Tibial nerve (tissue), 4 donors: ENCODE measurements at places on chromosomes 12 and 14. TPM values are rescaled to one million over a fixed set of nuclear protein-coding genes. Genes with fewer than 3 reads are reported as not detected.

GRCh38 chr14:34436960-34437728, 24.9 kb downstream of the SPTSSA start:
- no peak for DNase-seq
- peaks cover 7% of the 10 kb centered on the region for H3K4me1 ChIP-seq
- no peak overlapping the region for H3K4me3 ChIP-seq
- no peaks in the 10 kb centered on the region for H3K27me3 ChIP-seq
- H3K27ac ChIP-seq = no peak overlapping the region

DNA sequence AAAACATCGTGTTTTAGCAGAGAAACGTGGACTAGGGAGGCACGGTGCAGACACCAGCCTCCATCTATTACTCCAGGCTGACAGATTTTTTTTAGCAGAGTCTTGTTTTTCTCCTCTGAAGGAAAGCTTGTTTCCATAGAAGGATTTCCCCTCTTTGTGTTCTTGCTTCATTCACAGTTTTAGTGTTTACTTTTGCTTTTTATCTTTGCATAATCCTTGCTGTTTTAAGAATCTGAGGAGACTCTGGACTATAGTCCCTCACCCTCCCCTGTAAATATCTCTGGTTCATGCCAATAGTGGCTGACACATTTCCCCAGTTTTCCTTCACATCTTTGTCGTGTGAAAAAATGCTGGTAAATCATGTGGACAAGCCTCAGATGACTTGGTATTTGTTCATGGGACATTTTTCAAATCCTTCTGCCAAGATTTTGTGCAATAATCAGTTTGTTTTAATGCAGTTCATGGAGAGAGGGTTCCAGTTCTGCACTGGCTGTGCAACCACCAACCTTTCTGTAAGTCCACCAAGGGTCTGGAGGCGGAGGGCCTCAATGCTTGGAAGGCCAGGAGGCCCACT, 39.9 kb upstream of the TMCC3 start:
- DNase-seq = no peak
- H3K4me1 ChIP-seq = peaks cover 13% of the 10 kb centered on the region
- no peaks in the 10 kb centered on the region for H3K36me3 ChIP-seq
- no peaks in the 10 kb centered on the region for H3K27me3 ChIP-seq
- peak overlapping the region; percentile 15 for H3K4me3 ChIP-seq

GRCh38 chr14:50829489-50830043, 1.4 kb downstream of the NIN start:
- H3K36me3 ChIP-seq = no peaks in the 10 kb centered on the region
- H3K4me1 ChIP-seq = no peaks in the 10 kb centered on the region
- H3K27ac ChIP-seq = peak overlapping the region; percentile 86
- no peaks in the 10 kb centered on the region for H3K27me3 ChIP-seq

GRCh38 chr14:104878582-104878981, 13.5 kb downstream of the CEP170B start:
- H3K4me3 ChIP-seq = no peak overlapping the region
- no peaks in the 10 kb centered on the region for H3K4me1 ChIP-seq
- no peaks in the 10 kb centered on the region for H3K36me3 ChIP-seq
- no peaks in the 10 kb centered on the region for H3K27me3 ChIP-seq
- no peak for DNase-seq
- no peak overlapping the region for H3K27ac ChIP-seq

DNA sequence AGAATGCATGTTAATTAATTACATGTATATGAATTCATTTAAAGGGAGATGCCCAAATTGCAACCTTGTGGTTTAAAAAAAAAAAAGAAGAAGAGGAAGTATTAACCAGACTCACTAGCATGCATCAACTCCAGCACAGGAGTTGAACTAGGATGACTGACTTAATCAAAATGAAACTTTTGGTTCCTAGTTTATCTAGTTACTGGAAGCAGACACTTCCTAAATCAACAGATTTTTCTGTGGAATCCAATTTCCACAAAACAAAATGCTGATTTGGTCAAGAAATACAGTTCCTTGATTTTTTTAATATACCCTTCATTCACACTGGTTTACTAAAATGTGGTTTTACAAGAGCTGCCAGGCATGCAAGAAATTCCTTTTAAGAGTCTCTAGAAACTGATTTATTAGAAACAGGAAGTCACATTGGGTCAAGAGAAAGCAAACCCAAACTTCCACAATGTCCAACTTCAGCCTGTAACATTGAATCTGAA, 41.6 kb downstream of the ITPR2 start:
- H3K36me3 ChIP-seq = no peaks in the 10 kb centered on the region
- H3K27me3 ChIP-seq = no peaks in the 10 kb centered on the region
- H3K4me3 ChIP-seq = no peak overlapping the region
- H3K4me1 ChIP-seq = no peaks in the 10 kb centered on the region

GRCh38 chr14:71523630-71524319, 408.5 kb upstream of the RGS6 start:
- H3K4me1 ChIP-seq = no peaks in the 10 kb centered on the region
- H3K27ac ChIP-seq = no peak overlapping the region
- no peak for DNase-seq

GRCh38 chr14:56687123-56687522, 107.5 kb downstream of the TMEM260 start:
- H3K36me3 ChIP-seq = no peaks in the 10 kb centered on the region
- no peak overlapping the region for H3K27ac ChIP-seq
- H3K27me3 ChIP-seq = no peaks in the 10 kb centered on the region
- H3K4me3 ChIP-seq = no peak overlapping the region
- no peak for DNase-seq
- H3K4me1 ChIP-seq = no peaks in the 10 kb centered on the region

- no peaks in the 10 kb centered on the region for H3K27me3 ChIP-seq
- DNase-seq = no peak
- no peaks in the 10 kb centered on the region for H3K36me3 ChIP-seq
- H3K4me3 ChIP-seq = no peak overlapping the region
- H3K4me1 ChIP-seq = no peaks in the 10 kb centered on the region
These were observed 124.3 kb downstream of the FOXN3 start for GRCh38 chr14:89292579-89293313.

DNA sequence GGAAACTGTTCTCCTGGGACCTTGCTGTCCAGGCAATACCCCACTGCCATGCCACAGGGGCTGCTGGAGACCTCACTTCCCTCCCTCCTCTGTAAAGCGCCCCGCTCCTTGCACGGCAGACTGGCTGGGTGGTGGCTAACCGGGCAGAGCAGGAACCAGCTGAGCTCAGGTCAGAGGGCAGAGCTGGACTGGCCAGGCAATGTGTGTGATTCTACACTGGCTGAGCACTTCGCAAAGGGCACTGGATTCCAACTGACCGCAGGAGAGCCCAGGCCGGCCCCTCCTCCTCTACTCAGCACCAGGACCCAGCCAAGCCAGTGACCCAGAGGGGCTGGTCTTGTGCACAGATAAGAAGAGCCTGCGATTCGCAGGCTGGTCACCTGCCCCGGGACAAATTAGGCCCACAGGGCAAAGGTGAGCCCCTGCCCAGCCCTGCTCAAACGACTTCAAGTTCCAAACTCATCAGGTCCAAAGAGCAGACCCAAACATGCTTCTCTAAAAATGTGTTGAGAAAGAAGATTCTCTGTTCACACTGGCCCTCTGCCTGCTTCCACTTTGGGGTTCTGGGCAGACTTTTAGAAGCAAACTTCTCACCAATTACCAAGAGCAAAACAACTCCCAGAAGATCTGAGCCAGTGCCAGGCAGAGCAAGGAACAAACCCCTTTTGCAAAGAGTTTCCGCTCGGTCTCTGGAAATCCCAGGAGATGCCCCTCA, 54.9 kb upstream of the DIO3 start:
- DNase-seq = peak; percentile 7
- no peak overlapping the region for H3K4me3 ChIP-seq
- no peaks in the 10 kb centered on the region for H3K36me3 ChIP-seq
- H3K4me1 ChIP-seq = no peaks in the 10 kb centered on the region

DNA sequence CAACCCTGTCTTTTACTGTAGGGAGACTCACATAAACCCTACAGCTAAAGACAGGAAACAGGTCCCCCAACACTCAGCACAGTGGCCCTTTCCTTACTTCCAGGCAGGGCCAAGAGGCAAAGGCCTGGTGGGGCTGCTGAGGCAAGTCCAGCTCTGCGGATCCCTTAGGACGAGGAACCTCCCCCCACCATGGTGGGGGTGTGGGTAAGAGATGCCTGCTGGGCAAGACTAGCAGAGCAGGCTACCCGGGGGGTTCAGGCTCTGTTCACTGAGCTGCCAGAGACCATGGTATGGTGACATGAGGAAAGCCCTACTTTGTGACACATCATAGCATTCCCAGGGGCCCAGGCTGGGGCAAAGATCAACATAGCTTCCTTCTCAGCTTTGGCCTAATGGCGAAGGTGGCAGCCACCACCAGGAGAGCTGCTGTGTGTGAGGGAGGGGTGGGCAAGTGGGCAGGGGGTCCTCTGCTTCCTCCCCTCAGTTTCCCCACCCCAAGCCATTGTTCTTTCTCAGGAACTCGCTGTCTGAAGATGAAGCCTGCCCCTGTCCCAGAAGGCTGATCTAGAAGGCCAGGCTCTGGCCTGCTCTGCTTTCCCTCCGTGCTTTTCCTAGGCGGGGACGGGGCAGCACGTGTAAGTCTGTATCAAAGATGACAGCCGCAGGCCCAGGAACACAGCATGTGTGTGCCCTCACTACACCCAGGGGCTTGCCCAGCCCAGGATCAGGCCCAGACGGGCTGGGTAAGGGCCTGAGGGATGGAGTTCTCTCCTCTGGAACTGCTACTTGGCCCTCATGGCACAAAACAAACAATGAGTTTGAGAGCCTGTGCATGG, 10.1 kb upstream of the TINF2 start:
- H3K27ac ChIP-seq = no peak overlapping the region
- no peaks in the 10 kb centered on the region for H3K4me1 ChIP-seq
- no peak overlapping the region for H3K4me3 ChIP-seq
- DNase-seq = no peak
- H3K36me3 ChIP-seq = peaks cover 56% of the 10 kb centered on the region
- H3K27me3 ChIP-seq = no peaks in the 10 kb centered on the region

DNA sequence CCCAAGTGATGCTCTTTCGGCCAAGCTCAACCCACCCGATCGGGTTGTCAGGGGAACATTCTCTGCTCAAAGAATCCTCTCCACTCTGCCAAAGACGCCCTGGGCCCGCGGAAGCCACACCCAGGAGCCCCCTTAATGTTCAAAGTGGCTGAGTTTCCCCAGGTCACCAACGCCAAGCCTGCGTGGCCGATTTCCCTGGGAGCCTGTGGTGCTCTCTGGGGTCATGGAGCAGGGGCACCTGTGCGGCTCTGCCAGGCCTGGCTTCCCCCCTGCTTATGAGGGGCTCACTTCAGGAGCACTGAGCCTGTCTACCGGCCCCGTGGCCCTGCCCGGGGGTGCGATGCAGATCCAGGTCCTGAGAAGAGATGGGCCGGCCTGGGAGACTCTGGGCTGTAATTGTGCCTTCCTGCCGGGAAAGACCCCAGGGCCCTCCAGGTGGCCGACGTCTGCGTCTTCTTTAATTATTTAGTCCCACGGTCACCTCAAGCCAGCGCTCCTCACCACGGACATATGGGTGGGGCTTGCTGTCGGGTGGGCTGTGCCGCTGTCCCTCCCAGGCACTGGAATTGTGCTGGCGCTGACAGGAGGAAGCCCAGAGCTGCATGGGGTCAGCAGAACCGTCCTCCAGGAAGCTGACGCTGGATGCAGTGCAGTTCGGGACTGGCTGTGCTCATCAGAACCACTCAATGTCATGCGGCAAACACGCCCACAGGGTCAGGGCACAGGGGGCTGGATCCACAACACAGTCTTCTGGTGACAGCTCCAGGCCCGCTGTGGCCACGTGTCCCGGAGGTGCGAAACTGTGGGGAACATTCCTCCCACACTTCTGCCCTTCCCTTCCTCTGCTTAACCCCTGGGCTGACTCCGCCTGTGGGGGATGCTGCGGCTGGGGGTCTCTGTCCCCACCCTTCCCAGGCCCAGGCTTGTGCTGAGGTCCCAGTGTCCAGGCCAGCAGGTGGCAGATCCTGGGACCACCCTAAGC, 267.6 kb upstream of the SFSWAP start:
- no peaks in the 10 kb centered on the region for H3K4me1 ChIP-seq
- H3K4me3 ChIP-seq = no peak overlapping the region
- H3K36me3 ChIP-seq = no peaks in the 10 kb centered on the region

DNA sequence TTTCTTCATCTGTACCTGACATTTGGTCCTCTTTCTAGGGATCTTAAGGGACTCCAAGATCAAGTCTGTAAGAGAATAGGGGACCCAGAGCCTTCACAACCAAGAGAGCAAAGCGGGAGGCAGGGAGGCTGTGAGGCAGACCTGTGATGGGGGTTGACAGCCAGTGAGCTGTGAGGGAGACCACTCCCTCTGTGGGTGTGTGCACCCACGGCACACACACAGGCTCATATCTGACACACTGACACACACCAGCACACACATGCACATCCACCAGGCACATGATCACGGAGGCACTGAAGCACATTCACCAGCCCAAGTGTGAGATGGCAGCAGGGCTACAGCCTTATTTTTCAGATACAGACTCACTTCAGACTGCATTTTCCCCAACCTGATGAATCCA, 55.2 kb downstream of the SPTB start:
- H3K36me3 ChIP-seq = no peaks in the 10 kb centered on the region
- DNase-seq = no peak
- H3K4me3 ChIP-seq = no peak overlapping the region
- no peaks in the 10 kb centered on the region for H3K27me3 ChIP-seq
- H3K27ac ChIP-seq = no peak overlapping the region
- peaks cover 7% of the 10 kb centered on the region for H3K4me1 ChIP-seq

DNA sequence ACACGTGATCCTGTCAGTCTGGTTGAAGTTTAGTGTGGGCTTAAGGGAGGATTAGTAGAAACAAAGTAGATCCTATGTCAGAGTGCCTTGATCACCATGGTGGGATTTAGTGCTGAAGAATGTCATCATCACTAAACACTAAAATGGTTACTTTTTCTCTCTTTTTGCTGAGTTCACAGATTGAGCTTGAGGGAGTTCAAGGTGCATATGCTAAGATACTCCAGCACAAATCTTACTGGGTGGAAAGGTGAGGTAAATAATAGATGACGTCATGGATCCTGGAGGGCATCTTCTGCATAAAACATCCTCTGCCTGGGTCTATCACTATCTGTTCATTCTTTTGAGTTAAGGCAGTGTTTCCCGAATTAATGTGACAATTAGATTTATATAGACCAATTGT, 4.9 kb downstream of the GALNT8 start:
- DNase-seq = no peak
- no peaks in the 10 kb centered on the region for H3K27me3 ChIP-seq

DNA sequence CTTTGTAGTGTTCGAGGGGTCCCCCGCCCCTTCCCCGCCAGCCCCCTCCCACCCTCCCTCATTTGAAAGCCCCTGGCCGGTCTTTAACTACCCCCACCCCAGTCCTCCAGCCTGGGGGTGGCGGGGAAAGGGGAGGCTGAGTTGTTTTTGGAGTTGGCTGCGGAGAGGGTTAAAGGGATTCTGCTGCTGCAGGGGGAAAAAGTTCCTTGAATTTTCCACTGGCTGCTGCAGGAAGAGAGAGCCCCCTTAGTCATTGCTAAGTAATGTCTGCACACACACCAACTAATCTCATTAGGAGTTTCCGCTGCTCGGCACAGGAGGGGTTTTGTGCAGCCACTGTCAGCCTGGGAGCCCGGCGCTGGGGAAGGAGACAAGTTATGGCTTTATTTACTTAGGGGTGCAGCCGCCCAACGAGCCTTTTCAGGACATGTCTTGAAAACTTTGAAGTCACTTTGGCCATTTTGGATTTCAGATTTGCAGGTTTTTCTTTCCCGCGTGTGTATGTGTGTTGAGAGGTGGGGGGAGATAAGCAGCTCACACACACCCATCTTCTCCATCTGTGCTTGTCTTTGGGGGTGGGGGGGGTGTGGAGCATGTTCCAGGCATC, 1.8 kb downstream of the ELK3 start:
- no peak for DNase-seq
- H3K27ac ChIP-seq = peak overlapping the region; percentile 89
- no peaks in the 10 kb centered on the region for H3K36me3 ChIP-seq
- peaks cover 45% of the 10 kb centered on the region for H3K4me1 ChIP-seq
- peak overlapping the region; percentile 83 for H3K4me3 ChIP-seq

The CNOT2 gene
- total RNA-seq = 80.6 TPM

The KSR2 gene
- not detected for total RNA-seq

The IGF1 gene
- total RNA-seq = 84.8 TPM

The KHNYN gene
- total RNA-seq = 66.8 TPM

The ZC2HC1C gene
- total RNA-seq = 1.2 TPM

The EPYC gene
- total RNA-seq = not detected
